Activated T-cell treated with anti-CD3 and anti-CD28 coated beads, Interleukin-2, amount 50 U/mL, for 72 hours (primary cell): ENCODE measurements at places on chromosomes 7 and 10. TPM values are rescaled to one million over a fixed set of nuclear protein-coding genes. Genes with fewer than 3 reads are reported as not detected.

- DNase-seq = no peak
- no peaks in the 10 kb centered on the region for H3K27me3 ChIP-seq
- peaks cover 16% of the 10 kb centered on the region for H3K4me1 ChIP-seq
- peak overlapping the region; percentile 100 for H3K27ac ChIP-seq
- peaks cover 16% of the 10 kb centered on the region for H3K36me3 ChIP-seq
These were observed 159.7 kb downstream of the CELF2 start for GRCh38 chr10:11177381-11177780.

- H3K4me3 ChIP-seq = no peak overlapping the region
- peaks cover 15% of the 10 kb centered on the region for H3K4me1 ChIP-seq
- no peak overlapping the region for H3K27ac ChIP-seq
- no peak for DNase-seq
- H3K27me3 ChIP-seq = peaks cover 21% of the 10 kb centered on the region
These were observed 4.5 kb upstream of the COPG2 start for GRCh38 chr7:130673066-130673465.

- H3K36me3 ChIP-seq = no peaks in the 10 kb centered on the region
- H3K27me3 ChIP-seq = peaks cover 6% of the 10 kb centered on the region
- H3K4me1 ChIP-seq = no peaks in the 10 kb centered on the region
- no peak overlapping the region for H3K27ac ChIP-seq
- no peak for DNase-seq
These were observed 138.3 kb downstream of the DOCK4 start for GRCh38 chr7:112067632-112068540.

GRCh38 chr10:24153031-24153430, 55.9 kb upstream of the KIAA1217 start:
- no peak overlapping the region for H3K4me3 ChIP-seq
- no peak for DNase-seq
- H3K27me3 ChIP-seq = no peaks in the 10 kb centered on the region

ANKIB1 gene
- 57.1 TPM for total RNA-seq
